ENCODE measurements at places on chromosomes 1 and 21. TPM values are rescaled to one million over a fixed set of nuclear protein-coding genes. Genes with fewer than 3 reads are reported as not detected.

Gene KCNK1
- 0.73 TPM for total RNA-seq

Gene LCE1E
- not detected for total RNA-seq

Gene TNFRSF4
- total RNA-seq = 127 TPM

Gene ANKRD65
- total RNA-seq = not detected

Gene UBAP2L
- 186 TPM for total RNA-seq

Gene HUNK
- 1.3 TPM for total RNA-seq

Gene RAB13
- total RNA-seq = 2.2 TPM

Gene CTSS
- 139 TPM for total RNA-seq

Gene NKAIN1
- not detected for total RNA-seq

Gene LYPLAL1
- total RNA-seq = 16.0 TPM

DNA sequence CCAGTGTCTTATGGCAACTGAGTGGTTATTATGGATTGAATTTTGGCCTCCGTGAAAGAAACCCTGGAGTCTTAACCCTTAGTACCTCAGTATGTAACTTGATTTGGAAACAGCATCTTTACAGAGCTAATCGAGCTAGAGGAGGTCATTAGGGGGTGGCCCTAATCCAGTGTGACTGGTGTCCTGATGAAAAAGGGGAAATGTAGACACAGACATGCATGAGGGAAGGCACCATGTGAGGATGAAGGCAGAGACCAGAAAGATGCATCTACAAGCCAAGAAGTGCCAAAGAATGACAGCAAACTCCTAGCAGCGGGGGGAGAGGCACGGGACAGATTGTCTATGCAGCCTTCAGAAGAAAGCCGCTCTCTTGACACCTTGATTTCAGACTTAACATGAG lies 14.7 kb downstream of the DOP1B start:
- H3K27me3 ChIP-seq = no peaks in the 10 kb centered on the region
- no peak for DNase-seq
- H3K4me1 ChIP-seq = peaks cover 15% of the 10 kb centered on the region
- no peak overlapping the region for H3K4me3 ChIP-seq

GRCh38 chr1:228876187-228876586 lies 140.9 kb downstream of the RHOU start:
- H3K4me1 ChIP-seq = no peaks in the 10 kb centered on the region
- no peaks in the 10 kb centered on the region for H3K36me3 ChIP-seq
- no peak for DNase-seq
- H3K27ac ChIP-seq = no peak overlapping the region
- no peak overlapping the region for H3K4me3 ChIP-seq

GRCh38 chr1:162351246-162351842 lies 25.3 kb downstream of the SPATA46 start:
- no peak for DNase-seq
- H3K36me3 ChIP-seq = peaks cover 5% of the 10 kb centered on the region
- peaks cover 5% of the 10 kb centered on the region for H3K4me1 ChIP-seq
- peaks cover 65% of the 10 kb centered on the region for H3K27me3 ChIP-seq

GRCh38 chr1:156622581-156623297 lies 3.5 kb downstream of the HAPLN2 start:
- peak overlapping the region; percentile 58 for H3K4me3 ChIP-seq
- no peak overlapping the region for H3K27ac ChIP-seq
- peaks cover 60% of the 10 kb centered on the region for H3K27me3 ChIP-seq

GRCh38 chr1:63115527-63115926 lies 206.8 kb upstream of the FOXD3 start:
- H3K4me1 ChIP-seq = no peaks in the 10 kb centered on the region
- no peak overlapping the region for H3K4me3 ChIP-seq
- no peak for DNase-seq

DNA sequence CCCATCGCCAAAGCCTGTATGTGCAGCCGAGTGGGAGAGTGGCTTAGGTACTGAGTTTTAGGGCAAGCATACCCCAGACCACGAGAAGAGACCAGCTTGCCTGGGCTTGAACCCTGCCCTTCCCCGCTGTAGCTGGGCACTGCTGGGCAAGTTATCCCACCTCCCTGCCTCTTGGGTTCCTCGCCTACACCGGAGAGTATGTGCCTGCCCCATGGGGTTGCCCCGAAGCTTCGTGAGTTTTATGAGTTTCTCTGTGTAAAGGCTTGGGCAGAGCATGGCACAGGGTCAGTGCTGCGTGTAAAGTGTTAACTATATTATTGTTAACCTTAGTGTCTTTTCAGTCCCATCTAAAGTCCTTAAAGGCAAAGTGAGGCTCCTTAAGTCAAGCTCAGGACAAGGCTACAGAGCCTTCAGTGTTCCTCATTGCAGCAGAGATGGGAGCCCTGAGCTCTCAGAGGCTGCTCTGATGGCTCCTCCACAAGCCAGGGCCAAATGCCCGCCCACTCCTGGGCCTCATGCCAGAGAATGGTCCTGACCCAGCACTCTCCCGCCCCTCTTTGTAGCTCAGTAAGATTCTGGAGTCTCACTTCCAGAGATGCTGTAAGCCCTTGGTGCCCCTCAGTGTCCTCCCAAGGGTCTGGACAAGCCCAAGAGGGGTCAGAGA lies 37.0 kb upstream of the KCNA10 start:
- H3K36me3 ChIP-seq = peaks cover 13% of the 10 kb centered on the region
- peaks cover 68% of the 10 kb centered on the region for H3K27me3 ChIP-seq
- peaks cover 3% of the 10 kb centered on the region for H3K4me1 ChIP-seq
- no peak overlapping the region for H3K27ac ChIP-seq
- no peak for DNase-seq
- no peak overlapping the region for H3K4me3 ChIP-seq

DNA sequence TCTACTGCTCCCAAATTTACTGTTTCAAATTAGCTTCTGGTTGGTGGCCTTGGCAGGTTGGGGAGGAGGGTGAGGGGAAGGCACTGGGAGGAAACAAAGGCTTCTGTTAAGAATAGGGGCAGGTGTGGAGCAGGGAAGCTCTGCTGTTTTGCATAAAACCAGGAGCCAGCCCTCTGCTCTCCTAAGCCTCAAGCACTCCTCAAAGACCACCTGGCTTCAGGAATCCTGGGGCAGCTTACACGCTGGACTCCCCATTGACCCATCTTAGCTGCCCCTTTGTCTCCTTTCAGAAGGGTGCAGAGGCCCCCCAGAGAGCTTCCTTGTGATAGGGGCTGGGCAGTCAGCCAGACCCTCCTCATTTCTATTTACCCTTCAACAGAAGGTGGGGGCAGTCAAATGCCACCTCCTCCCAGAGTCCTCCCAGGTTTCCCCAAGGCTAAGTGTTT lies 11.5 kb upstream of the DHRS3 start:
- no peak overlapping the region for H3K4me3 ChIP-seq
- peaks cover 18% of the 10 kb centered on the region for H3K27me3 ChIP-seq
- peaks cover 3% of the 10 kb centered on the region for H3K4me1 ChIP-seq
- DNase-seq = no peak
- H3K36me3 ChIP-seq = peaks cover 2% of the 10 kb centered on the region

DNA sequence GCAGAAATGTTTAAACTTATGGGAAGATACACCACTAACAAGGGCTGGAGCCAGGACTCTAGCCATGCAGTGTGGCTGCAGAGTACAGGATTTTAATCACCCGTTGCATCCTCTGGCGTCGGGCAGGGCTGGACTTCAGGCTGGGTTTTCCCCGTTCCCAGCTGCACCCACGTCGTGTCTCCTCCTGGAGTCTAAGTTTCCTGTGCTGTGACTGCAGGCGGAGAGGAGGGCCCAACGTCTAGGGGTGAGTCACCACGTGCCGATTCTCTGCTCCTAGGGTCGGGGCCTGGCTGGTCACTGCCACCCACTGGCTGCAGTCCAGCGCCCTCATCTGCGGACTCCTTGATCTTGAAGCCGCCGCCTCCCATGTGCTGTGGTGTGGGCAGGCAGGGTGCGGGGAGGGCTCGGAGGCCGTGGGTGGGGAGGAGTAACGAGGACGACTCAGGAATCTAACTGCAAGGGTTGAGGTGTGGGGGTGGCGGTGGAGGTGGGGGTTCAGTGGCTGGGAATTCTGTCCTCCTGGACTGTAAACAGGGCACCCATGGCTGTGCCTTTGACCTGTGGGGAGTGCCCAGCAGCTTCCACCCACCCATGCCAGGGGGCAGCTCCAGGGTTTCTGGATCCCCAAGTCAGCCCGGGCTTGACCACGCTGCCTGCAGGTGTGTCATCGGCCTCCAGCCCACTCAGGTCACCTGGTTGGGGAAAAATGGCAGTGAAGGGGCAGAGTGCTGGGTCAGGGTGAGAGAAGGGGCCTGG lies 77.8 kb downstream of the ALPL start:
- H3K27ac ChIP-seq = no peak overlapping the region
- H3K4me3 ChIP-seq = no peak overlapping the region
- peaks cover 6% of the 10 kb centered on the region for H3K36me3 ChIP-seq
- peaks cover 7% of the 10 kb centered on the region for H3K4me1 ChIP-seq
- no peak for DNase-seq
- peaks cover 64% of the 10 kb centered on the region for H3K27me3 ChIP-seq

DNA sequence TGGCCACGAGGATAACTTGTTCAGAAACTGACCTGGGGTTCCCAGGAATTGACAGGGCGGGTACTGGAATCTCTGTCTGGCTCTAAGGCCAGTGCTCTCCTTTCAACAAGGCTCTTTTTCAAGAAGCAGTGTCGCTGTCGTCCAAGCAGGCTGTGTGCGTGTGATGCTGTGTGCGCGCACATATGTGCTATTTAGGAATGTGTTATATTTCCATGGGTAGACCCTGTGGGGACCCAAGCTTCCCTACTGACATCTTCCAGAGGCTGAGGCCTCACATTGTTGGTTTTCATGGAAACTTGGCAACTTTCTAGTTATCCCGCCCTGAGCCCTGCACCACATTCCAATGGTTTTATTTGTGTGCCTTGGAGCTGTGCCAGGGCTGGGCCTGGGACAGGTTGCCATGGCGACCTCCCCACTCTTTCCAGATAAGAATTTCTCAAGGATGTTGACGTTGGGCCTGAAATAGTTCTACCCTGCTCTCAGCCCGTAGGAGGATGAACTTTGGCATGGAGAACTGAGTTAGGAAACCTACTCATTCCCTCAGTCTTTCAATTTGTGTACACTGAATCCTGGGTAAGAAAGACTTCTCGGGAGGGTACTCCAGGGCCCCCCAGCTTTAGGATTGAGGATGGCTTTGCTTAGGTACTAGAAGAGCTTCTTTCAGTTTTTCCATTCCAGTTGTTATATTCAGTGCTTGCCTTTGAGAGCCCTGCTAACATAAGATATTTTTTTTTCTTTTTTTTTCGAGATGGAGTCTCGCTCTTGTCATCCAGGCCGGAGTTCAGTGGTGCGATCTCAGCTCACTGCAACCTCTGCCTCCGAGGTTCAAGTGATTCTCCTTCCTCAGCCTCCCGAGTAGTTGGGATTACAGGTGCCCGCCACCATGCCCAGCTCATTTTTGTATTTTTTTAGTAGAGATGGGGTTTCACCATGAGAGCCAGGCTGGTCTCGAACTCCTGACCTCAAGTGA lies 38.8 kb upstream of the SRSF10 start:
- peaks cover 17% of the 10 kb centered on the region for H3K27me3 ChIP-seq
- no peaks in the 10 kb centered on the region for H3K36me3 ChIP-seq
- H3K27ac ChIP-seq = no peak overlapping the region
- no peak for DNase-seq
- peaks cover 2% of the 10 kb centered on the region for H3K4me1 ChIP-seq

- no peak overlapping the region for H3K4me3 ChIP-seq
- H3K27ac ChIP-seq = peak overlapping the region; percentile 95
- no peak for DNase-seq
- no peaks in the 10 kb centered on the region for H3K27me3 ChIP-seq
Observed at GRCh38 chr1:44643721-44644334, 30.5 kb downstream of the TMEM53 start.

DNA sequence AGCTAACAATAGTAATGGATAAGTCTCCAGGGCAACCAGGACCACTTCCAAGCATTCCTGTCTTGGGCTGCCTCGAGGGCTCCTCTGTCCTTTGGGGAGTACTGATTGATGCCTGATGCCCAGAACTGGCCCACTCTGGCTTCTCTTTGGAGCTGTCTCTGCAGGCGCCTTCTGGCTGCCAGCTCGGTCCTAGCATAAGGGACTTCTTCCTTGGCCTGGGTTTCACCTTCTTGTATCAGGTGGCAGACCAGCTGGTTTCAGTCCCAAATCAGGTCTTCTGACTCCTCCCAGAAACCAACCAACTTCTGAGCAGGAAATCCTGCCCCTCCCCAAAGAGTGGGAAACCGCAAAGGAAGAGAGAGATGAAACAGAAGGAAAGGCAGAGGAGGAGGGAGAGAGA lies 10.6 kb downstream of the G0S2 start:
- H3K36me3 ChIP-seq = no peaks in the 10 kb centered on the region
- H3K4me1 ChIP-seq = peaks cover 30% of the 10 kb centered on the region
- DNase-seq = peak; percentile 15
- peak overlapping the region; percentile 95 for H3K27ac ChIP-seq

- H3K4me3 ChIP-seq = no peak overlapping the region
- no peak for DNase-seq
- H3K27ac ChIP-seq = no peak overlapping the region
- H3K4me1 ChIP-seq = no peaks in the 10 kb centered on the region
- no peaks in the 10 kb centered on the region for H3K36me3 ChIP-seq
- H3K27me3 ChIP-seq = no peaks in the 10 kb centered on the region
Observed at GRCh38 chr21:22174746-22175145, 1176.5 kb downstream of the NCAM2 start.

- H3K27me3 ChIP-seq = no peaks in the 10 kb centered on the region
- peak overlapping the region; percentile 97 for H3K27ac ChIP-seq
- H3K36me3 ChIP-seq = no peaks in the 10 kb centered on the region
- H3K4me1 ChIP-seq = peaks cover 58% of the 10 kb centered on the region
- DNase-seq = no peak
- peak overlapping the region; percentile 57 for H3K4me3 ChIP-seq
Observed at GRCh38 chr1:206804156-206804737, 32.0 kb upstream of the IL10 start.

GRCh38 chr1:60988891-60989290 lies 93.5 kb upstream of the NFIA start:
- no peak for DNase-seq
- peaks cover 10% of the 10 kb centered on the region for H3K27me3 ChIP-seq
- no peak overlapping the region for H3K4me3 ChIP-seq

DNA sequence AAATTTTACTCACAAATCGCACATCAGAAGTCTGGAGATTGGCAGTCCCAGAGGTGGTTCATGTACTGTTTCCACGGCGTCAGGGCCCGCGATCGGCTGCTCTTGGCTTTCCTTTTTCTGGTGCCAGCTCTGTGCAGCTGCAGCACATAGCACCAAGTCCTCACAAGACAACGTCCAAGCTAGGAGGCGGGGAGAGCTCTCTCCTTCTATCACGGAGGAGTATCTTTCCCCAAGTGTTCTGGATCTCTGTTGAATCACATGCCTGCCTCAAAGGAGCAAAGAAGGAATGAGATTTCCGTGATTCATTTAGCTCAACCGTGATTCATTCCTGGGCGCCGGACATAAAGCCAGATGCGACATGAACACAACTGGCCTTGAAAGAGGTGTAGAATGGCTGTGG lies 25.5 kb downstream of the MT1HL1 start:
- H3K36me3 ChIP-seq = peaks cover 4% of the 10 kb centered on the region
- peaks cover 18% of the 10 kb centered on the region for H3K27me3 ChIP-seq
- H3K27ac ChIP-seq = no peak overlapping the region
- no peak for DNase-seq
- no peak overlapping the region for H3K4me3 ChIP-seq
- no peaks in the 10 kb centered on the region for H3K4me1 ChIP-seq

GRCh38 chr1:156082309-156083091 lies at the start of gene MEX3A:
Gene MEX3A (minus strand): TSS chr1:156082465. CDS start chr1:156081998, 467 bp downstream.
- peak within 1 kb of the TSS; percentile 88 for H3K4me3 ChIP-seq
- H3K27me3 ChIP-seq = peaks cover 49% of the 10 kb centered on the region
- peaks cover 4% of the 10 kb centered on the region for H3K36me3 ChIP-seq

GRCh38 chr1:6108937-6109614 lies 63.4 kb downstream of the KCNAB2 start:
- no peak overlapping the region for H3K4me3 ChIP-seq
- DNase-seq = no peak

- H3K27me3 ChIP-seq = peaks cover 37% of the 10 kb centered on the region
- no peak for DNase-seq
- H3K27ac ChIP-seq = no peak overlapping the region
- no peak overlapping the region for H3K4me3 ChIP-seq
Observed at GRCh38 chr1:14777516-14778506, 179.3 kb downstream of the KAZN start.

Data from T-helper 17 cell (primary cell).